Daoy (cell line): ENCODE measurements at places on chromosomes 2 and 18. TPM values are rescaled to one million over a fixed set of nuclear protein-coding genes. Genes with fewer than 3 reads are reported as not detected.

GRCh38 chr2:24816884-24817283 is 23.7 kb downstream of the CENPO start:
- DNase-seq = peak; percentile 83

GRCh38 chr18:56197241-56197859 is 441.0 kb downstream of the TXNL1 start:
- DNase-seq = no peak

- no peak for DNase-seq
These were observed 64.9 kb downstream of the EML4 start for GRCh38 chr2:42233976-42234441.

DNA sequence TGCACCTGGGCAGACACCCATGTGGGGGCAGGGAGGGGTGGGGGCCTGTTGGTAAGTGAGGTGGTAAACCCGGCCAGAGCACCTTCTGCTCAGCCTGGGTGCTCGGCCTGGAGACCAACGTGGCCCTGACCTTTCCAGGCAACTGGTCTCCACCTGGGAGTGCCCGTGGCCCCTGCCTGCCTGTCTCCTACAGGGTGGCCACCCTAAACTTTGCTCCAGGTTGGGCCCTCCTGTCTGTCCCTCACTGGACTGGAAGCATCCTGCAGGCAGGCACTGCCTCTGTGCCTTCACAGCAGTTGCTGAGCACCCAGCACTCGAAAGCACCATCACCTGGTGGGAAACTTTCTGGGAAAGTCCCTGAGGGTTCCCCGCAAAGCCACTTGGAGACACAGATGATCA is 171.3 kb downstream of the TWIST2 start:
- no peak for DNase-seq

DNA sequence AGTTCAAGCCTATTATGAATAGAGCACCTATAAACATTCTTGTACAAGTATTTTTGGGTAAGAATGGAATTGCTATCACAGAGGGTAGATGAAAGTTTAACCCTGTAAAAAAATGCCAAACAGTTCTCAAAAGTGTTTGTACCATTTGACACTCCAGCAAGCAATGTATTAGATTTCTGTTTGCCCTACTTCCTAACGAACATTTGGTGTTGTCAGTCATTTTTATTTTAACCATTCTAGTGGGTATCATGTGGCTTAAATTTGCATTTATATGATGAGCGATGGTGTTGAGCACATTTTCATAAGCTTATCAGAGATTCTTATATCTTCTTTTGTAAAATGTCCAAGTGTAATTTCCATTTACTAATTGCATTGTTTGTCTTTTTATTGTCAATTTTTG is 608.2 kb upstream of the ACVR2A start:
- DNase-seq = no peak

DNA sequence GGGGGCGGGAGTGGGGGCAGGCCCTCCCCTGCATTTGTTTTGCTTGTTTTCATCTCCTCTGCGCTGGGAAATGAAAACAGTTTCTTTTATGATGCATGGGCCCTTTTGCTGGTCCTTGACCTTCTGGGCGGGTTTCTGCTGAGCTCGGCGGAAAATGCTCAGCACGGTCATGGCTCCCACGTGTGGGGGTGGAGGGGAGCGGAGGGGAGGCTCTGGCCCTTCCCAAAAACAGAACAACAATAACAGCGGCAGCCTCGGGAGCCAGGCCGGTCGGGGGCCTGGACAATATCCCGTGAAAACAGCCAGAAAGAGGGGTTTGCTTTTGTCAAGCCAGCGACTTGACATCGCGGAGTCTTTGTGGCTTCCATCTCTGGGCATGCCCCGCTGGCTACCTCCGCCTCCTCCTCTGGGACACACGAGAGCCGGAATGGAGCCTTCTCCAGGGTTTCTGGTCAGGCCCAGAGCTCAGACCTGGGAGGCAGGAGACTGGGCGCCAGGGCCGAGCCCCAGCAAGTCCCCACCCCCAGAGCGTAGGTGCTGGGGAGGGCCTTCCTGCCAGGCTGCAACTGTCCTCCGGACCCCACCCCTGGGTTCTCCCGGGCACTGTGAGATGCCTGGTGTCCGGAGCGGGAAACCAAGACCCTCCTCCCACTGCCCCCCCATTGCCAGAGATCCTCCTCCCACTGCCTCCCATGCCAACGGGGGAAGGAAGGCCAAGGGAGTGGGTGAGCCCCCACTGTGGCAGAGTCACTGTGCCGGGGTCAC is 35.9 kb upstream of the SNED1 start:
- no peak for DNase-seq

GRCh38 chr2:102283996-102284395 is 27.4 kb upstream of the IL1RL1 start:
- no peak for DNase-seq

DNA sequence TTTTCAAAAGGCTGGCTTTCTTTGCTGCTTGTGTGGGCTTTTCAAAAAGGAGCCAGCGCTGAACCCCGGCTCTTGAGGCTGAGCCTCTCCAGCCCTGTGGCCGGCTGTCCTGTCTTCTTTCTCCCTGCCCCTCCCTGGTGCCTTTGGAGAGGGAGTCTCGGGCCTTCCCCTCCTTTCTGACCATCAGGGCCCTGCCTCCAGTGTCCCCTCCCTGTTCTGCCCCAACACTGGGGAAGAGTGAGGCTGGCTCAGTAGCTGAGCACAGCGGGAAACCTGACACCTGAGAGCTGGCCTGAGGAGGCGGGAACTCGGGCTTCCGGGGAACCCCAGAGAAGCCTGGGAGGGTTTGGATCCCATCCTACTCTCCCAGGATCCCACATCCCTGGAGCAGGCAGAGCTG is 232.1 kb downstream of the LOXHD1 start:
- DNase-seq = peak; percentile 11

- DNase-seq = no peak
These were observed 347.5 kb downstream of the MYCN start for GRCh38 chr2:16287831-16288230.

GRCh38 chr2:77999376-77999775 is 477.2 kb upstream of the LRRTM4 start:
- no peak for DNase-seq

DNA sequence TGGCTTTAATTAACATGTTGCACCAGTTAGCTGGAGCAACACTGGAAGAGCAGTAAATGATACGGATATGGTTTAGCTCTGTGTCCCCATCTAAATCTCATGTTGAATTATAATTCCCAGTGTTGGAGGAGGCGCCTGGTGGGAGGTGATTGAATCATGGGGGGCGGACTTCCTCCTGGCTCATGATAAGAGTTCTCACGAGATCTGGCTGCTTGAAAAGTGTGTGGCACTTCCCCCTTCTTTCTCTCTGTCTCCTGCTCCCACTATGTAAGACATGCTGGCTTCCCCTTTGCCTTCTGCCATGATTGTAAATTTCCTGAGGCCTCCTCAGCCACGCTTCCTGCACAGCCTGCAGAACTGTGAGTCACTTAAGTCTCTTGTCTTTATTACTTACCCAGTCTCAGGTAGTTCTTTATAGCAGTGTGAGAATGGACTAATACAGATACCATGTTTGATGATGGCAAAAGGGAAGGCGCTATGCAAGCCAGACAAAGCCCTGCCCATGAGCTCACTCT is 963.6 kb downstream of the SOCS6 start:
- DNase-seq = peak; percentile 30

DNA sequence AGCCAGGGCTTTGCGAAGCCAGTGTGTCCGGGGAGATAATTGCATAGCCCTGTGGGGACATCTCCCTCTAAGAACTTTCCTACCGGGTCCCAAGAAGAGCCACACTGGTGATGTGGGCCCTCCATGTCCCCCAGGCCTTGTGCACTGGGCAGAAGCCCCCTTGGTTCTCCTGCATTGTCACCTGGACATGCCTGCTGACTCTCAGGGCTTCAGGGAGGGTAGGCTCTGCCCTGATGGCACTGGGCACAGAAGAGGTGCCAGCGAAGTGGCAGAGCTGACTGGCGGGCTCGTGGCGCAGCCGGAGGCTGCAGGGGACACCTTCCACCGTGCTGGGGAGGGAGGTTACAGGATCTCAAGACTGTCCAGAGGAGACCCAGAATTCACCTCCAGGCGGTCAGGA is 28.3 kb downstream of the GLI2 start:
- no peak for DNase-seq

GRCh38 chr2:85541753-85542457 is 2.9 kb downstream of the MAT2A start:
- DNase-seq = no peak

- no peak for DNase-seq
These were observed 95.1 kb upstream of the NT5C1B start for GRCh38 chr2:18684206-18685038.

GRCh38 chr2:12616456-12617156 is 100.1 kb upstream of the TRIB2 start:
- DNase-seq = no peak

DNA sequence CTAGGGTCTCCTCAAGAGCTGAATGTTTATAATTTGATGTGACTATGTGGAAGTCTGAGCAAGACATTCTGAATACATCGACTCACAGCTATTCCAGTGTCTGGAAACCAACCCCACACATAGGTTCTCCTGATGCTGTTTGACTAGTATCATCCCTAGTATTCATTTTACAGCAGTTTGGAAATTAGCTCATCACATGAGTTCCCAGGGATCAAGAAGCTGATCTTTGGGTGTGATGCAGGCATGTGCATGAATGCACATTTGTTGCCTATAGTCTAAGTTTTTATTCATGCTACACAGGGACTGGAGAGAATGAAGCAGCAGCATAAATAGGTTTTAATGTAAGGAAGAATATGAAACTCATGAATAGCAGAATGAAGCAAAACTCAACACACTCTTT is 284.3 kb upstream of the SPRED2 start:
- no peak for DNase-seq

- DNase-seq = no peak
These were observed 69.8 kb downstream of the CTIF start for GRCh38 chr18:48608581-48608980.

GRCh38 chr2:26883956-26884355 is 36.0 kb downstream of the DPYSL5 start:
- DNase-seq = no peak

GRCh38 chr2:150475479-150476250 is 11.8 kb downstream of the RND3 start:
- DNase-seq = no peak

- no peak for DNase-seq
These were observed 129.4 kb downstream of the TFCP2L1 start for GRCh38 chr2:121155502-121156056.

GRCh38 chr18:70322928-70323327 is 34.1 kb downstream of the SOCS6 start:
- DNase-seq = no peak

- no peak for DNase-seq
These were observed 89.6 kb downstream of the INSIG2 start for GRCh38 chr2:118177884-118178283.

GRCh38 chr18:10528439-10528838 is 2.6 kb downstream of the NAPG start:
- no peak for DNase-seq

GRCh38 chr18:8722946-8723820 is 17.8 kb downstream of the MTCL1 start:
- no peak for DNase-seq

DNA sequence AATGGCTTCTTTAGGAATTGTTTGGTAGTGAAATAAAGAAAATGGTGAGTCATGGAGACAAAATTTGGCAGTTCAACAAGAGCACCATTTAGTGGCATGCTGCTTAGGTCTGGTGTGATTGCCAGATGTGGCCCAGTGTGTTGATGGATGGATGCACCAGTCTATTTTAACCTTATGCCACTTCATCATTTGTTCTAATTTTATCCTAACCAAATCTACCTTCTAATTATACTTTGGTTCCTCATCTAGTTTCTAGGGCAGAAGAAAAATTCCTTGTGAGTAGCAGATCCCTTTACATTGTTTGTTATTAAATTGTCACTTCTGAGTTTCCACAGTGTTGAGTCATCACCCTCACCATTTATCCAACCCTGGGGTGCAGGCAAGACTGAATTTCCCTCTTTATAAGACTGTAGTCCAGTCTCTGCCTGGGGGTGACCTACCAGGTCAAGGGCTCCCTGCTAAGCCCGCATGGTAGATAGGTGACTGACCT is 32.5 kb downstream of the NABP1 start:
- peak; percentile 77 for DNase-seq

GRCh38 chr2:33491441-33492084 is 15.1 kb downstream of the RASGRP3 start:
- DNase-seq = no peak

DNA sequence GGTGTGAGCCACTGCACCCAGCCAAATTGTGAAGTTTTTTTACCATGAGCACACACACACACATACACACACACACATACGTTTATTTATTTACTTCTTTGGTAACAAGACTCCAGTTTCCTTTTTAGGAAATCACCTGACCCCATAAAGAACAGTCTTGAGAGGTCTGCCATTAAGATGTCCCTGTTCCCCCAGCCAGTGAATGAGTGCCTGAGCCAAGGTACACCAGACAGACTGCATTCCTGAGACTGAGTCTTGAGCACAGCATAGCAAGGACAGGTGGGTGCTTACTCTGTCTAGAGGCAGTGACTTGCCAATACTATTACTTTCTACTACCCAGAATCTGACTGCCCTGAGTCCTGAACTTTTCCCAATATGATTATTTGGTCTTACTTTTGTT is 167.2 kb upstream of the SATB2 start:
- no peak for DNase-seq

DNA sequence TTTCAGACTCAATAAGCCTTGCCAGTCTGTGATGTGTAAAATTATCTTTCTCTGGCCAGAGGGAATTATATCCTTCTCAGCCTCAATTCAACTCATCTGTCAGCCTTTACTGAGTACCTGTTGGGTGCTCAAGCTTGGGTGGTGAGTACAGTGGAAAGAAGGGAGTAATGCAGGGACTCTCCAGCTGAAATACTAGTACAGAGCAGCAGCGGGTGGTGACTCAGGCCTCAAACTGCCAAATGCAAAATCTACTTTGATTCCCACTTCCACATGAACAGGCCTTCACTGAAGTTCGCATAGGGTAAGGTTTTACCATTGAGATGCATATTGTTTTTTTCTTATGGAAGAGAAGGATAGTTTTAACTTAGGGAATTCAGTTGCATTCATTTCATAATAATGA is 326.8 kb downstream of the LRRTM1 start:
- no peak for DNase-seq

GRCh38 chr2:233081731-233082221 is 21.6 kb downstream of the INPP5D start:
- DNase-seq = no peak

- DNase-seq = no peak
These were observed 102.2 kb downstream of the AP1S3 start for GRCh38 chr2:223735035-223735640.

Gene MC2R
- not detected in 2 replicates for total RNA-seq

Gene MEP1B
- not detected in 2 replicates for total RNA-seq

Gene LCT
- 0.40 TPM in 1 of 2 replicates, not detected in the other for total RNA-seq

Gene LAMA3
- 1.4 and 5.9 TPM in 2 replicates for total RNA-seq

Gene PTPRN
- 0.21 and 1.3 TPM in 2 replicates for total RNA-seq

Gene SESTD1
- total RNA-seq = 16.6 and 18.8 TPM in 2 replicates

Gene AFF3
- 5.7 and 8.9 TPM in 2 replicates for total RNA-seq

Gene SAG
- not detected in 2 replicates for total RNA-seq

Gene KCNK3
- total RNA-seq = 0.03 and 0.80 TPM in 2 replicates

Gene LRATD1
- not detected in 2 replicates for total RNA-seq

Gene IL36RN
- total RNA-seq = not detected in 2 replicates

Gene KCNS3
- total RNA-seq = 6.2 and 9.7 TPM in 2 replicates

Gene FN1
- total RNA-seq = 2,790 and 3,465 TPM in 2 replicates

Gene SLC35G4
- not detected in 2 replicates for total RNA-seq
